Fibroblast of skin of right biceps (primary cell): ENCODE measurements at places on chromosomes 3 and 15.

- no peak for DNase-seq
Measured at GRCh38 chr3:131317667-131318066, 63.9 kb upstream of the NUDT16 start.

DNA sequence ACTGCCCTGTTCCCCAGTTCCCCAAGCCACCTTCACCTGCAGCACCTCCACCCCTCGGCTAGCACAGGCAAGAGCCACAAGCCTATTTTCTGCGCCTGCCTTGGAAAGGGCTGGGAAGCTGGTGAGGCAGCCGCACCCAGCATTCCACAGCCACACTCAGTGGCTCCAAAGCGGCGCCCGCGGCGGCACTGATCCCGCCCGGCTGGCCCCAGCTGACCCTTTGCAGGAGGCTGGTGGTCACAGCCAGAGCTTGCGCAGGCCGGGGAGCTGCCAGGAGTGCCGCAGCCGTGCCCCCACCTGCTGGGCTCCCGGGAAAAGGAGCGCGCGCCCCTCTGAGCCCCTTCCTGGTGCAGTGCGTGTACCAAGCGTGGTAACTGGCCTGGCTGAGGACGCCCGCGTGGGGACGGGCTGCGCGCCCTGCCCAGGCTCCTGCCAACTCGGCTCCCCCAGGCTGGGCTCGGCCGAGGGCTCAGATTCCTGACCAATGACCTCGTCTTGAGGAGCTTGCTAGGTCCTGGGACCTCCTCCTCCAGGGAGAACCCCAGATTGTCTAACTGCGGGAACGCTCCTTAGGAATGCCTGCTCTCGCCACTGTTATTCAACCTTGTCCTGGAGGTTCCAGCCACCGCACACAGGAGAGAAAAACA lies 13.3 kb downstream of the GRAMD2A start:
- peak; percentile 23 for DNase-seq

DNA sequence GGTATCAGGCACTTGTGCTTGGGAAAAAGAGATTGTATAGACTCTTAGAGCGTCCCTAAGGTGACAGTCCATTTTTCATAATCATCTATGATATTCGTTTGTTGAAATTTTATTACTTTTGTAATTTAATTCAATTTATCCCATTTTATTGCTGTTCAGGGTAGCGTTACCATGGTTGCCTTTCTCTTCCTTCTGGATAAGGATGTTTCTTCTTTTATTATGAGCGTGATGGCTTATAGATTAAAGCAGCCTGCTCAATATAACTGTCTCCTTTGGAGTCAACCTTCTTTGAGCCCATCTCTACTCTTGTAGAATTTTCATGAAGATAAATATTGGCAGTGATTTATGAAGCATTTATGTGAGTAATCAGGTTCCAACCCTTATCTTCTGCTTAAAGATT lies 182.0 kb downstream of the LRTM1 start:
- no peak for DNase-seq

DNA sequence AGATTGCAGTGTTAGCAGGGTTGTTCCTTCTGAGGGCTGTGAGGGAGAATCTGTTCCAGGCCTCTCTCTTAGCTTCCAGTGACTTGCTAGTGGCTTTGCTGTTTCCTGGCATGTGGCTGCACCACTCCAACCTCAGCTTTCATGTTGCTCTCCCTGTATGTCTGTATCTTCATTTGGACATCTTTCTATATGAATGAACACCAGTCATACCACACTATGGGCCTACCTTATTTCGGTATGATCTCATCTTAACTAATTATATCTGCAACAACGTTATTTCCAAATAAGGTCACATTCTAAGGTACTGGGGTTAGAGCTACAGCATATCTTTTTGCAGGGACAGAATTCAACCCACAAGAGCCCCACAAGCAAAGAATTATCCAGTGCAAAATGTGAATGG lies 356.7 kb upstream of the UMPS start:
- no peak for DNase-seq

DNA sequence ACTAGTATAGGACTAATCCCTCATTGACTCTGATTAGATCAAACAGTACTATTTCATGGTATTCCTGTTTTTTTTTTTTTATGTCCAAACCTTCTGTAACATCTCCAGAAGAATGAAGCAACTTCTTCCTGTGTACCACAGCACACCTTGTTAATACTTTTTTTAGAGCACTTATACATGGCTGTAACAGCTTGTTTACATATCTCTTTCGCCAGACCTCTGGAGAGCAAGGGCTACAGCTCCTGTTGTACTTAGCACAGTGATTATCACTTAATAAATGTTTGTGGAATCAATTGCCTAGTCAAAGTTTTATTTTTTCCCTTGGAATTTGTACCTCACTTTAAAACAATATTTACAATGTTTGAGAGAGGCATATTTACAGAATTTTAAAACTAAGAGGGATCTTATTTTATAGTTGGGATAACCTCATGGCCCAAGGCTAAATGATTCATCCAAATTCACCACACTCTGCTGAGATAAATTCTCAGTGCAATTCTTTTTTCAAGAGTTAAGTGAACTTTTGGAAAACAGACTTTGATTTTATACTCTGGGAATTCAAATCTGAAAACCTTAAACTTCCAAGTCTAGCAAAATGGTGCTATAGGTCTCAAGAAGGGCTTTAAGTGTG lies 9.2 kb upstream of the GATM start:
- DNase-seq, result no peak

DNA sequence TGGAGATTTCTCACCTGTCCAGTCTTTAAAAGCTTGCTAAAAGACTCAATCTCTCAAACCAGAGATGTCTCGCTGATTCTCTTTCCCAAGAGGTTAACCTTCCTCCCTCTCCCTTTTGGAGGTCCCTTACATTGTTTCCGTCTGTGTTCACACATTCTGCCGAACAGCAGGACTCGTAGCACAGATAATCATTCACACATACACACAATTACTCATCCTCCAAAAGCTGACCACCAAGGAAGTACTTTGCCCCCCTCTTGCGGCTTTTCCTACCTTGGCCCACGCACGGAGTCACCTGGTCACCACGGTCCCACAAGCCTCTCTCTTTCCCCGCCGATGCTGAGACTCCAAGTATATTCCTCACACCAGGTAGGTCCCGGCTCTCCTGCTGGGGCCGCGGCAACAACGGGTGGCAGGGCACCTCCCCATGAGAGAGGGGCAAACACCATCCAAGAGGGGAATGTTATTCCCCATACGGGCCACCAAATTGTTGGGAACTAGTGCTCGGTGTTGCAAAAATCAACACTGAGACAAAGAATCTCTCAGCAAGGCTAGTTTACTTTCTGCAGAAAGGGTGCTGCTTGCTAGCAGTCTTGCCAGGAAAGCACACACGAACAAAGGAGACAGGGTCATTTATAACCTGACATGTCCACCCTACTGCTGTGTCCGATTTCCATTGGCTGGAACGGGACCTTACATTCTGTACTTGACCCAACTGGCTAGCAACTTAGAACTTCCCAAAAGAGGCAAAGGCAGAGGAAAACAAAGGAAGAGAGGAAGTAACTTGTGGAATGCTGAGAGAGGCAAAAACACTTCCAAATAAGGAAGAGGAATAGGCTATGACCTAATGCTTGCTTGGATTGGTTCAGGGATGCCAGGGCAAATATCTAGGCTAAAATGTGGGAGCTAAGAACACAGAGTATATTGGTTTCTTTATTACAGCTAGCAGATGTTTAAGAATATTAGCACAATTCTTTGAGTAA lies 102.1 kb upstream of the NECTIN3 start:
- peak; percentile 3 for DNase-seq
